ENCODE measurements at places on chromosomes 7 and 10.

- no peak for DNase-seq
Observed at GRCh38 chr7:151993977-151994676, 31.3 kb upstream of the GALNT11 start.

GRCh38 chr7:29467193-29467926 is 96.3 kb upstream of the PRR15 start:
- no peak for DNase-seq

- no peak for DNase-seq
Observed at GRCh38 chr7:26141077-26141476, 10.9 kb upstream of the NFE2L3 start.

GRCh38 chr10:62011558-62011957 is 110.1 kb downstream of the ARID5B start:
- DNase-seq, result no peak
